ENCODE measurements at places on chromosomes 1 and 21.

GRCh38 chr21:19508442-19508841 lies 1104.9 kb upstream of the TMPRSS15 start:
- no peak for DNase-seq

- no peak for DNase-seq
These were observed 355.6 kb downstream of the PTBP2 start for GRCh38 chr1:97077221-97077620.

- DNase-seq, result no peak
These were observed 76.8 kb downstream of the PLD5 start for GRCh38 chr1:242447689-242448088.

DNA sequence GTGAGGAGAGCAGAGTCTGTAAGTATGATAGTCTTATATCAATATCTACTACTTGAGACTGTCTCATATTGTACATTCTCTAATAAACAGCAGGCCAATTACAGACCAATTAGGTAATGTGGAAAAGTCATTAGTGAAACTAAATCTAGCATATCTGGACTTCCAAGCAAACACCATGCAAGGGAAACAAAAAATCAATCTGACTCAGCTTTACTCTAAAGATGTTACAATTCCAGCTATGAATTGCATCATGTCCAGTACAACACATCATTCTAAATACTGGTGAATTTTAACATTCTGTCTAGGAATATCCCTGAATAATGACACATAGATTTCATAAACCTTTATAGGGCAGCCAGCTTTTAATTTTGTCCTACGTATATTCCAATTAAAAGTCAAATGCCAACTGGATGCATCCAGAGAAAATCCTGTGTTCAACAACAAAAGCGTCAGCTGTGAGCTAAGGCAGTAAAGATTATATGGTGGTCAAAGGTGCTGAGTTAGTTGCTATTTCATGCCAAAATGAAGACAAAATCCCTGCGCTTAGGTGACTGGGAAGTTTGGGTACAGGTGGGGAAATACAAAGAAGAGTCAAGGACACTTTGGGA lies 159.3 kb downstream of the TTLL7 start:
- no peak for DNase-seq

GRCh38 chr1:57109247-57109646 lies 143.4 kb upstream of the C8B start:
- no peak for DNase-seq

- DNase-seq, result no peak
These were observed 221.3 kb upstream of the DMRTA2 start for GRCh38 chr1:50644447-50645105.

DNA sequence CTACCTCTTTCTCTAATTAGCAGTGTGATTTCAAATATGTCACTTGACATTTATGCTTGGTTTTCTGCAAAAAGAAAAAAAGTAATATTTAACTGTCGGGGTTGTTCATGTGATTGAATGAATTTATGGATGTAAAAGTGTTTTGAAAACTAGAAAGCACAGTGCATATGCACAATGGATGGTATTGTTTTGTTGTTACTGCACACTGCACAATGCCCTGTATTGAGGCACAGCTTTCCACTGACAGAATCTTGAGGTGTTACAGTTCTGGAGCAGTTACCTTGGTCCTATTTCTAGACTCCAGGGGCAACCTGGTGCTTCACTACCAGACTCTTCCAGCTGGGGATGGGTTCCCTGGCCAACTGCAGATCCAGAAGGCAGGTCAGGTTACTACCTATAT lies 116.8 kb upstream of the L1TD1 start:
- no peak for DNase-seq

- DNase-seq, result no peak
These were observed 7.6 kb downstream of the MAN1C1 start for GRCh38 chr1:25624156-25624555.

DNA sequence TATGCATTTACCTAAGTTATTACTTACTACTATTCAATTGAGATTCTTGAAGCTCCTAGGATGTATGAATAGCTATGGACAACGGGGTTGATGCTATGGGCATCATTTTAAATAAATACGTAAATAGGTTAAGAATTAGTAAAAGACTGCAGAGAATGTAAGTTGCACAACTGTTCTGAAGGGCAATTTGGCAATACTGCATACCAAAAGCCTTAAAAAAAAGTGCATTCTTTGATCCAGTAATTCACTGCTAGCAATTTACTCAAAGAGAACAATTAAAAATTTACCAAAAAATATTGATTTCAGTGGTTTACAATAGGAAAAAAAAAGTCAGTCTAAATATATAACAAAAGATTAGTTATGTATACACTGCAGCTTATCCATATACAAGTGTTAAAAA lies 3.5 kb downstream of the ARPC5 start:
- no peak for DNase-seq

- no peak for DNase-seq
These were observed 76.6 kb upstream of the VAV3 start for GRCh38 chr1:108041360-108042142.

GRCh38 chr1:224505454-224506093 lies 71.0 kb upstream of the WDR26 start:
- no peak for DNase-seq

DNA sequence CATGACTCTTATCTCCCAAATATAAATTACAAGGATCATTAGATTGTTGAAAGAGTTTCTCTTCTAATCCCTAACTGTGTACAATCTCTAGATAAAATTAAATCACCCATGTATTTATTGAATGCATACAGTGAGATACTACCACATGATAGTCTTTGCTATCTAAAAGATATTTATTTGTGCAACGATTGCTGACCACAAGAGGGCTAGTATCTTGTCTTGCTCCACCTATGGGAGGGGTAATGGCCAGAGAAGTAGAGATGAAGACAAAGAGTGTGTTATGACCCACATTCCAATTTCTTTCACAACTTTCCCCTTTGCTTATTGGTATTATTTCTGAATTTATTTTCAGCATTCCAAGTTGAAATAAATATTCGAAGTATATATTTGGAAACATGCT lies 13.7 kb downstream of the PYHIN1 start:
- no peak for DNase-seq

DNA sequence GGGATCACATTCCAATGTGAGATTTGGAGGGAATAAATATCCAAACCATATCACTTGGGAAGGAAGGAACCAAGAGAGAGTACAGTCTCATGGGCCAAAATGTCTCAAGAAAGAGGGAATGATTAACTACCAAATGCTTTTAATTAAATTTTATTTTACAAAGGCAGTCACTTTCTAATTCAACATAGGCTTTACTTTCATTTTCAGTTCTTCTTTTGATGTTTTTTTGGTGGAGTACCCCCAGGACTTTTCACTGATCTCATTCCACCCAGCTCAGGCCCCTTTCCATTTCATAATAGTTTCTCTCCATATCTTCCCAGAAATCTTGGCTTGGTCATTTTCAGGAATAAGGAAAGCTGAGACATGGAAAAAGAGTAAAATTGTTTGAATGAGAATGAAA lies 5.1 kb upstream of the SLAMF7 start:
- DNase-seq, result no peak

GRCh38 chr1:14424325-14425002 lies 174.0 kb upstream of the KAZN start:
- no peak for DNase-seq

DNA sequence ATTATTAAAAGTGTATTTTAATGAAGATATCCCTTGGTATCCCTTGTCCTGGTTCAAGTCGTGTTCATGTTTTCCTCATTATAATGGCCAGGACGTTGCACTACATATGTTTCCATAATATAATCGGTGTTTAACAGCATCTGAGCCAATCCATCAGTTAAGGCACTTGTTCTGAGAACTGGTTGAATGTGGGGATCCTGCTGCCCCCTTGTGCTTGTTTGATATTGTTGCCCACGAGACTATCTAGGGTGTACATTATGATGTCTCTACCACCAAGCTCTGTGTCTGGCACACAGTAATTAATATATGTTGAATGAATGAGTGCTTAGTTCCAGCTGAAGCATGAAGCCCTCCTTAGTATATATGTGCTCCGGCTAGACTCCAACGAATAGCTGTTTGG lies 193.0 kb downstream of the CACNA1E start:
- DNase-seq, result peak; percentile 34

DNA sequence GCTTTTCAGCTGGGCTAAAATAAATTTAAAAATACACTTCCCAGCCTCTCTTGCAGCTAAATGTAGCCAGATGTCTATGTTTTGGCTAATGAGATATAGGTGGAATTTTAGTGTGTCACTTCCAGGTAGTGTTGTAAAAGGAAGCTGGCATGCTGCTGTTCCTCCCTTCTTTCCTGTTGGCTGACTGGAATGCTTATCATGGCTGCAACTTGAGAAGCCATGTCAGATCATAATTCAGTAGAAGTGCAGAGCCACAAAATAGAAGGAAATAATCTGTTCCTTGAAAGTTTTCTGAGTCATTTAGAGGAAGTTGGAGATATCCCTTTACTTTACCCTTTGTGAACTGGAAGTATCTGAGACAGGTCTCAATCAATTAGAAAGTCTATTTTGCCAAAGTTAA lies 10.9 kb upstream of the RBM15 start:
- DNase-seq, result no peak

DNA sequence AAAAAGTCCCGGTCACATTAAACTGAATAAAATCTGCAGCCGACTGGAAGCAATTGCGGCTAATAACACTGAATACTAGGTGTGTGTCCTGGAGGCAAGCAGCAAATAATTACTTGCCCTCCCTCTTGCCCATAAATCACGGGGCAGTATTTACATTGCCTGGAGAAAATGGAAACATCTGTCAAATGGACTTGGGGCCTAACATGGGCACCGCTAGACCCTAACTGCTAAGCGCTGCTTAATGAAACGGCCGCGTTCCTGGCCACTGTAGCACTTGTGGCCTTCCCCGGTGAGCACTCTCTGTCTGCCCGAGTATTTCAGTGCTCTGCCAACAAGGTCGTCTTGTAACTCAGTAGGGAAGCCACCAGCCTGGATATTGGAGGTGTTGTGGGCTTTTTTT lies 23.9 kb upstream of the KNCN start:
- DNase-seq, result no peak

GRCh38 chr1:201742476-201742875 lies 86.5 kb upstream of the IPO9 start:
- no peak for DNase-seq

DNA sequence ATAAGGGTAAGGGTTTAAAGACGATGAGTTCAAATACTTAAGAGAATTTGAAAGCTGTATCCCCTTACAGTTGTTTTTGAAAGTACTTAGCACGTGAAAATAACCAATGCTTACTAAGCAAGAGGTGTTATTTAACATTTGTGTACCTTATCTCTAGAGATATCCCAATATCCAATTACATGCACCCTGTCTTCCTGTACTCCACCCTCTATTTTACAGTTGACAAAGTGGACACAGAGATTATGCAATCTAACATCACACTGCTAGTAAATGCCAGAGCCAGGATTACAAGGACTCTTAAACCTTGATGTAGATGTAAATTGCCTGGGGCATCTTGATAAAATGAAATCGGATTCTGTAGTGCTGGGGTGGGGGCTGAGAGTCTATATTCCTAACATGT lies 72.0 kb downstream of the GDAP2 start:
- no peak for DNase-seq

DNA sequence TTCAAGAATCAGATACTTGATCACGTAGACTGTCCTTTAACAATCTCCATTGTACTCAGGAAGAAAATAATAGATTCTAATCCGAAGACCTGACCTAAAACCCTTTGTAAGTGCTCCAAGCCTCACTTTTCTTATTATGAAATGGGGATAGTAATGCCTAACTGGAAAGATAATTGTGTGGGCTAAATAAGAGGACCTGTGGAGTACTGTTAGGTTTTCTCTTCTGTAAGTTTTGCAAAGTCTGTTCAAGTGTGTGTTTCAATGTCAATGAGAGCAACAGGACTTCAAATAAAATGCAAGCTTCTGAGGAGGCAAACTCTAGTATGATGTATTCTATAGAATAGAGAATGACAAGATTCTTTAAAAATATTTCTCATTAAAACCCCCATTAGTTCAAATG lies 348.6 kb downstream of the USP25 start:
- DNase-seq, result no peak

- no peak for DNase-seq
These were observed 18.7 kb upstream of the SPOCD1 start for GRCh38 chr1:31834501-31834900.
